ENCODE measurements at places on chromosomes 16 and 17.

GRCh38 chr17:35051183-35051578, 12.3 kb downstream of the RFFL start:
- DNase-seq, result peak; percentile 44

DNA sequence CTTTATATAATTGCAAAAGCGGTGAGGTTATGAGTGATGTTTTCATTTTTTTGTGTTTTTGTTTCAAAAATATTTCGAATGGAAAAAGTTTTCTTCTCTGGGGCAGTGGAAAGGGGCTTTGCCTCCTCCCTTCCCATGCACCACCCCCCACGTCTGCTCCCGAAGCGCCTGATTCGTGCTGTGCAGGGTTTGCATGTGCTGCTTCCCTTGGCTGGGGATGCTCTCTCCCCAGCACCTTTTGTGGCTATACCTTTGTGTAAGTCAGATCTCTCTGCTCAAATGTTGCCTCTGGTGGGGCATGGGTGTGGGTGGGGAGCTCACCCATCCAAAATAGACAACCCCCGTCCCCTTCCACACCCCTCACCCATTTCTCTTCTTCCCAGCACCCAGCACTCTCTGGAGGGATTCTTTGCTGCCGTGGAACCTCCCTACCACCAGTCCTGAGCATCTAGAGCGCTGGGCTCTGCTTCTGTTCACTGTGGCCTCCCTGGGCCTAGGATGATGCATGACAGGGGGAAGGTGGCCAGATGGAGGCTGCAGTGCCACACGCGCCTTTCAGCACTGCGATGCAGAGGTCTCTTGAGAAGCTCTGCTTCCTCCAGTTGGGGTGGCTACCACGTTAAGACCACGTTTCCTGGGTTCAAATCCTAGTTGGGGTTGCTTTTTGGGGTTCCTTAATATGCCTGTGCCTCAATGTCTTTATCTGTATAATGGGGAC, 71.2 kb downstream of the IRF8 start:
- no peak for DNase-seq

DNA sequence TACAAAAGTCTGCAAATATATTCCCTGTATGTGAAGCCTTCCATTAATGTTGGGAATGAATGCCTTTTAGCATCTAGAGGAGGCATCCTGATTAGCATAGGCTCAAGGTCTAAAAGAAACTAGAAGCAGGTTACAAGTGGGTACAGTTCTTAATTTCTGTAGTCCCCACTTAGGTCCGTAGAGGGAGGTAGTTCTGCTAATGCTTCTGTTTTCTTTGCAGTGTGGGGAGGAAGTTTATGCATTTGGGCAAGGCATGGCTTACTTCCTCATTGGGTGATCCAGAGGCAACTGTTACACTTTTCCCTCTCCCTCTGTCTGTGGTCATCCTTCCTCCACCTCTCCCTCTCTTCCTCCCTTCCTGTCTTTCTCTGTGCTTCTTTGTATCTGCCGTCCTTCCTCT, 108.4 kb upstream of the ZKSCAN2 start:
- DNase-seq, result no peak

DNA sequence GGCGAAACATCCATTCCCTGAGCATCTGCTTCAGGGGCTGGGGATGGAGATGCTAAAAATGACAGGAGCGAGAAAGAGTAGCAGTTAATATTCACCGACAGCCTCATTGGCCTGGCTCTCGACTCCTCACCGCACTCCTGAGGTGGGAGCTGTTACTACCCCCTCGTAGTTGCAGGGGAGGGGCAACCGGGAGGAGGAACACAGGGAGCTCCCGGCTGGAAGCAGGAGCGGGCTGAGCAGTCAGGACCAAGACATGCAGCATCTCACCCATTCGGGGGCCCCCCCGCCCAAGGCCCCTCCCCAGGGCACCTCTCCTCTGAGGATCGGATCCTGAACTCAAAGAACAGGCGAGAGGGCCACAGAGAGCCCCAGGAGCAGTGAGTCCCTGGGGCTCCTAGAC, 4.5 kb upstream of the ACSF3 start:
- DNase-seq, result no peak

GRCh38 chr17:50308666-50309065, 34.4 kb downstream of the TMEM92 start:
- no peak for DNase-seq

DNA sequence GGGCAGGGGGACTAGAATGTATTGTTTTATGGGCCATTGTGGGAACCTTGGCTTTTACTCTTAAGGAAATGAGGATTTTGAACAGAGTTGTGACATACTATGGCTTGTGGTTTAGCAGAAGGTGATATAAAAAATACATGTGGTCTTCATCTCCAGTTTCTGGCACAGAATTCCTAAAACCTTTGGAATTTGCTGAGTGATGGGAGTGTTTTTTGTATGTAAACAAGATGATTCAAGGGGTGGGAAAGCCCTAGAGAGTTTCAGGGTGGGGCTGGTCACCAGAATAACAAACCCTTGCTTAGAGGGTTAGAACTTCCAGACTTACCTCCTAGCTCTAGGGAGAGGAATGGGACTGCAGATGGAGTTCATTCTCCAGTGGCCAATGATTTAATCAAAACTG, 316.1 kb downstream of the PHKB start:
- no peak for DNase-seq

- peak; percentile 61 for DNase-seq
Measured at GRCh38 chr17:39634384-39634871, 2.5 kb upstream of the STARD3 start.

- DNase-seq, result peak; percentile 92
Measured at GRCh38 chr16:57984443-57985203, 13.7 kb upstream of the CNGB1 start.

DNA sequence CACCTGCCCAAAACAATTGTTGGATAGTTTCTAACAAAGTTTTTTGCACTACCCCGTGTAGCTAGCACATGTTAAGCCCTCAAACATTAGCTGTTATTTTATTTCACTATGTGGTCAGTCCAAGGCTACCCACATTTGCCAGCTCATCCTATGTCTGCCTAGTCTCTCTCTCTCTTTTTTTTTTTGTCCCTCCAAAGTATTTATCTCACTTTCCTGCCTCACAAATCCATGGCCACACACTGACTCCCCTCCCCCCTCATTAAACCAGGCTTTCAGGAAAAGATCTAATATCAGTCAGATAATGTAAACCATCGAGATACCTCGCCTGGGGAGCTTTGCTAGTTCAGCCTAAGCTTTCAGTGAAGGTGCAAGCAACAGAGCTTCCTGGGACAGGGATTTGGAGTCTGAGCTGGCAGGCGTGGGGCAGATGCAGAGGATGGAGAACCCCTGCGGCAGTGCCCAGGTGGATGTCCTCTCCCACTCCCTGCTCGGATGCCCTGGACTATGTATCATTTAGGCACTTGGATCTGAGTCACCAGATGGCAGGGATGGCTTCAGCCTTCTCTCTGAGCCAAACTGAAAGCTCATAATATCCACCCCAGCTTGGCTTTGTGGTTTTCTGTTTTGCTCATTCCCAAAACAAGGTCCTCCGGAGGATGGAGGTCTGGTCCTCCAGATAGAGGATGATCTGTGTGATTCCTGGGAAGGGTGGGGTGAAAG, 73.7 kb upstream of the FOXF1 start:
- no peak for DNase-seq
